ENCODE measurements at places on chromosomes 5 and 9.

DNA sequence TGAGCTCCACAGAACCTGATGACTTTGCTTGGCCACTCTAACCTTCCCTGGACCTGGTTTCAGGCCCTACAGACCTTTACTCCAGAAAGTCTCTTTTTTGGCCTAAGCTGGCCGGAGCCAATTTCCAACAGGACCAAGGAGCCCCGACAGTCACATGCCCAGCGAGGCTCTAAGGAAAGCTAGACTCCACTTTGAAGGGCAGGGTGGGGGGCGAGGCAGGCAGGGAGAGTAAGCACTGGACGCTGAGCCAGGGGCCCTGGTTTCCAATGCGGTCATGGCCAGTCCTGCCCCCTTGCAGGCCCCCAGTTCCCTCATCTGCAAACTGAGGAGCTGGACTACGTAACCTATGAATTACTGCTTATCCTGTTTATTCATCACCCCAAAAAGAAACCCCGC lies 65.2 kb downstream of the ADAMTS2 start:
- DNase-seq, result no peak

- DNase-seq, result no peak
Observed at GRCh38 chr5:113488645-113489184, 462 bp upstream of the MCC start.

GRCh38 chr9:122444041-122444733 lies 33.5 kb downstream of the OR1J1 start:
- no peak for DNase-seq

DNA sequence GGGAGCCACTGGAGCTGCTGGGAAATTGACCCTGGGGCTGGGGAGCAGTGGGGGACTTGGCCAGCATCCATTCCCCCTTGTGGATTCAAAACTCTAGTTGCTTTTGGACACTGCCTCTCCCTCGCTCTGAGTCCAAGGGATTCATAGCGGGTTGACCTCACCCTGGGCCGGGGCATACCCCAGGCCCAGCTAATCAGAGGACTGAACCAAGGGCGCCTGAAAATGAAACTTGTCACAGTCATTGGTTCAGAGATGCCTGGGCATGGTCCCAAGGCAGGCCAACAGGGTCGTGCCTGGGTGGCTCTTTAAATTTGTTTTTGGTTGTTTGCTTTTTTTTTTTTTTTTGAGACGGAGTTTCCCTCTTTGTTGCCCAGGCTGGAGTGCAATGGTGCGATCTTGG lies 22.6 kb downstream of the STK10 start:
- DNase-seq, result no peak

GRCh38 chr5:140611020-140611521 lies 21.9 kb downstream of the CD14 start:
- no peak for DNase-seq

- no peak for DNase-seq
Observed at GRCh38 chr5:117084067-117084466, 509.4 kb upstream of the SEMA6A start.

GRCh38 chr5:73454379-73455036 lies 5.9 kb upstream of the FOXD1 start:
- DNase-seq, result peak; percentile 43

DNA sequence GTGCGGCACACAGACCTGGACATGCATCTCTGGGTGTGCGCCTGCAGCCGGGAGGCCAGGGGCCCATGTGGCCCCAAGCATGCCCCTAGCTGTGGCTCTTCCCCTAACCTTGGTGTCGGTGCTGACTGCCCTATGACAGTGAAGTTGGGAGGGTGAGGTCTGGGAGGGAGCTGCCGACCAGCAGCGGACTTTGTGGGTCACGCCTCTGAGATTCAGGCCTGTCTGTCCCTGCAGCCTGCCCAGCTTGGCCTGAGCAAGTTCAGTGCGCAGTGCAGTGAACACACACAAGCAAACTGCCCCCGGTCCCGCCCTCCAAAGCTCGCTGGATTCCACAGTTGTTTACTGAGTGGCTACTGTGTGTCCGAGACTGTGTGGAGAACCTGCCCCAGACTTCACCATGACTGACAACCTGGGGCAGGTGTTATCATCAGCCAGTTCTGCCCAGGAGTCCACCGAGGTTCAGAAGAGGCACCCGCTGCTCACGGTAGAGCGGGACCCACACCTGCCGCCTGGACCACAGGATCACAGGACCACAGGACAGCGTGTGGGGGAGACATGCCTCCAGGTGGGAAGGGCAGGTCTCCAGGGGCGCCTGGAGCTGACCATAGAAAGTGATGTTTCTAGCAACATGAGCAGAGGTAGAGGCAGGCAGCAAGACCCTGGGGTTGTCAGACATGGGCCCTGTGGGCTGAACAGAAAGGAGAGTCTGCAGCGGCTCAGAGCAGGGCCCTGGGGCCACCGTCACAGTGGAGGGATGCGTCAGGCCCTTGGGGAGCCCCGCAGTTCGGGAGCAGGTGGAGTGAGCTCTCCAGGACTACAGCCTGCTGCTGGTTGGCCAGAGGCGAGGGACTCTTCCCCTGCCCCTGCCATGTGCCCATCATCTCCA lies 105.1 kb downstream of the PHF2 start:
- no peak for DNase-seq

DNA sequence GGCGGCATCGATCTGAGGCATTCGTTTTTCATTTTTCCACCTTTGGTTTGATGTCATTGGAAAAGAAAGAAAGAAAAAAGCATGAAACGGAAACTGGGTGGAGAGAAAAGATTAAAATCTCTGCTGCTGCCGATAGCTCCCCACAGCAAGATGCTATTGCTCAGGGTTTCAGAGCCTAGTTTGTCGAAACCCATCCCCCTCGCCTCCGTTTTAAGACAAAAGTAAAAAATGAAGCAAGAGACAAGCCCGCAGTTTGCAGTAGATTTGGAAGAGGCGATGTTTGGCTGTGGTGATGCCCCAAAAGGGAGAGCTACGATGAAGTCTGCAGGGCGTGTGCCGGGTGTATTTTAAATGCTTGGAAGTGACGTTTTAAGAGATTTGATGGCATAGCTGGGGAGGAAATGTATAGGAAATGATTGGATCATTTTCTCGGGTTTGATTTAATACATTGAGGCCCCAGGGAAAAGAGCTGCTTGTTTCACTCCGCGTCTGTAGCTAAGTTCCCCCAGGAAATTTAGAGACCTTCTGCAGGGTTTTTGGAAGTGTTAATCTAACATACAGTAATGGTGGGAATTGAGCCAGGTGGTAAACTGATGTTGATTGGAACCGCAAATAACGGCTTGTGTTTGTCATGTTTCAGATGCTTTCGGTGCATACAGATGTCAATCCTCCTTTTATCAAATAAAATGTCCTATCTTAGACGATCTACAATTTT lies 909 bp downstream of the NDFIP1 start:
- DNase-seq, result peak; percentile 78

GRCh38 chr9:125521462-125522327 lies 185.3 kb downstream of the MAPKAP1 start:
- peak; percentile 89 for DNase-seq

- DNase-seq, result no peak
Observed at GRCh38 chr5:145495741-145496140, 339.4 kb downstream of the PRELID2 start.

DNA sequence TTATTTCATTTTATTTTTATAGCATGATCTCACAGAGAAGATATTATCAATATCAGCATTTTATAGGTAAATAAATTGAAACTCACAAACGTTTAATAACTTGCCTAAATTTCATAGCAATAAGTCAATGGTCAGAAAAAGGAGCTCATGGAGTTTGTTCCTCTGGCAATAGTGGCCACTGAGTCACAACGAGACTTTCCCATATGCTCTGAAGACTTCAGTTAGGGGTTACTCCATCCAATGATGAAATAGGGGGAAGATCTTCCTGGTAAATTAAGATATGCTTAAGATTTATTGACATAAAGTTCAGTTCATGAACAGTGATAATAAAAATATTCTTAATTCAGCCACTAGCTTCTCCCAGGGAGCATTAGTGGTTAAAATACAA lies 43.5 kb upstream of the HTR4 start:
- DNase-seq, result no peak

GRCh38 chr5:82522897-82523296 lies 244.7 kb upstream of the RPS23 start:
- no peak for DNase-seq

- no peak for DNase-seq
Observed at GRCh38 chr5:17150531-17150930, 66.9 kb upstream of the BASP1 start.

- DNase-seq, result no peak
Observed at GRCh38 chr5:166340039-166340438, 1951.4 kb upstream of the WWC1 start.

- no peak for DNase-seq
Observed at GRCh38 chr5:150035139-150035895, 34.8 kb downstream of the HMGXB3 start.

- DNase-seq, result no peak
Observed at GRCh38 chr5:8383616-8384015, 514.7 kb downstream of the MTRR start.

- DNase-seq, result no peak
Observed at GRCh38 chr9:121328476-121328875, 41.6 kb downstream of the STOM start.

GRCh38 chr5:163407034-163407655 lies 30.2 kb upstream of the CCNG1 start:
- no peak for DNase-seq

- no peak for DNase-seq
Observed at GRCh38 chr9:24118190-24118589, 292.1 kb upstream of the ELAVL2 start.

DNA sequence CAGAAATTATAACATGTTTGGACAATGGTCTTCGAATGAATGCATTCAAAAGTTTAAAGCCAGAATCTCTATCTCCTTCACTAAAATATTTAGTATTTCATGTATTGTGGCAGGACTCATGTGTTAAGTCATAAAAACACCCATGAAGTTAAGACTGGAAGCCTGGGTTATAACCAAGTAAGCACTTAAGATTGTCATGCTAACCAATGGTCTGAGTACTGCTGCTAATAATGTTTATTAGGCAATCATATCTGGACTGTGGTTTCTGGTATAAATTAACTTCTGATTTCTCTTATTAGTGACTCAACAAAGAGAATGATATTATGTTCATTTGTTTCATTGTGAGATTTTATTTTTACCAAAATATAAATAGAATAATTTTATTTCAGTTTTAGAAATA lies 297.9 kb upstream of the EDIL3 start:
- DNase-seq, result no peak

- no peak for DNase-seq
Observed at GRCh38 chr9:127566351-127567001, 45.6 kb upstream of the STXBP1 start.

DNA sequence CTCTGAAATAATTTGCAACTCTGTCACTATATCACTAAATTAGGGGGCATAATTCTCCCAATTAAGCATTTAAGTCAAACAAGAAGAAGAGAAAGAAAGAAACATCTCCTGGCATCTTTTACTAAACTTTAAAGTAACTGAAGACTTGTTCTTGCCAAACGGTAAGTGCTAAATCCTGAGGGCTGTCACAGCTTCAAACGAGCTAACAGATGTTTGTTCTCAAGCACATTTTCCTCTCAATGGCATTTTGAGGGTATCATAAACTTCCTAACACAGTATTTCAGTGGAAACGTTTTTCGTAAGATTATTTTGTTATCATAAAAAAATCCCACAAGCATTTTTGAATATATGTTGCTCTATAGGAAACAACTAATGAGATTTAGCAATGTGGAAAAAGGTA lies 169.5 kb upstream of the TAS2R1 start:
- DNase-seq, result no peak

- DNase-seq, result no peak
Observed at GRCh38 chr5:78659114-78659513, 10.5 kb upstream of the LHFPL2 start.

DNA sequence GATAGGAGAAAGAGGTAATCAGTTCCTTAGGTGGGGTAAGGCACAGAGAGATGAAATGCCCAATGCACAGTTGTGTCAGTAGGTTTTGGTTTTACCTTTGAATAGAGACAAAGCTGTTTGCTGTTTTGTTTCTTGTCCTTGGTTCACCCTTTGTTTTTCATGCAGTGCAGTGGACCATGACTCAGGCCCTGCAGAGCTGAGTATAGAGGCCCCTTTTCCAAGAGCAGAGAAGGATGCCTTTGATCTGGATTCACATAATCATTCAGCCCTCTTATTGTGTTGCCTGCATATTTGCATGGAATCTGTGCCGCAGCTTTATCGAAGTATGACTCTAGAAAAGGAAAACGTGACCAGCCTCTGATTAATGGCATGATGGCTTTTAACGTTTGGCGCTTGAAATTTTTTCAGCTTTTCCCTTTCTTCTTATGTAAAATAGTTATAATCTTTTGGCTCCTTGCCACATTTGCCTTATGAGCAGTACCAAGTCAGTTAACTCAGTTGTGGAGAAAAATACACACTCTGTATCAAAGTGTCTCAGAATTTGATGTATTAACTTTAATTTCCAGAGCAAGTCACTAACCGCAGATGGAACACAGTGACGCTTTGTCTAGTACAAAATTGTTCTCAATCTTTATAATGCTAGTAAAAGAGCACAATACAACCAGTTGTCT lies 197.6 kb downstream of the KDM4C start:
- DNase-seq, result no peak

GRCh38 chr9:111501648-111502047 lies 17.5 kb upstream of the ECPAS start:
- no peak for DNase-seq

- DNase-seq, result no peak
Observed at GRCh38 chr5:150213530-150213929, 23.7 kb downstream of the SLC6A7 start.

DNA sequence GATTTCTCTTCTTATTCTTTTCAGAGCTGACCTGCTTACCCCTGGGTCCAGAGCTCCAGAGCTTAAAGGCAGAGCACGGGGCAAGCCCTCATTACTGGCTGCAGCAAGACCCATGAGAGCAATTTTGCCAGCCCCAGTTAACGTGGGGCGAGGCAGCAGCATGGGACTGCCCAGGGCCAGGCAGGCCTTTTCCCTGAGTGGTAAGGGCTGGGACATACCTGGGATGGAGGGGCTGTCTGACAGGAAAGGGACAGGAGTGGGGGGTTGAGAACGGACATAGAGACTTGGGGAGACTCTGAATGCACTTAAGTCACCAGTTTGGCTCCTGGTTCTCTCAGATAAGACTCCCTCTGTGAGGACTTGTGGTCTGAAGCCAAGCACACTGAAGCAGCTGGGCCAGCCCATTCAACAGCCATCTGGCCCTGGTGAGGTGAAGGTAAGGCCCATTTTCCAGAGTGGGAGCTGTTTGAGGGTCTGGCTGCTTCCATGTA lies 26.2 kb downstream of the HMGXB3 start:
- DNase-seq, result no peak

- DNase-seq, result no peak
Observed at GRCh38 chr5:175317872-175318271, 126.1 kb downstream of the DRD1 start.

DNA sequence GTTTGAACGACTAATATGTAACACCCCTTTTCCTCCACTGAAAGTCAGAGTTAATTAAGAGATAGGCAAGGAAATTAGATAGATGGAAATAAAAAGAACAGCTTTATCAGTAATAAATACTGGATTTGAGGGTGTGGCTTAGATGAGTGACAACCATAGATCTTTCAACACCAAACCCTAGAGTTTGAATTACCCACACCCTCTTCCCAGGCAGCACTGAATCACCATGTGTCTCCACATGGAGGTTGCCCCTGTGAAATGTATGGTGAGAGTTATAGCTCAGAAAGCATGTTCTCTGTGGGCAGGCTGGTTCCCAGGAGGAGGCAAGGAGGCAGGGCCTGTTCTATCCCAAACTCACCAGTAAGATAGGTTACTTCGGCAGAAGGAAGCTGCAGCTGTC lies 69.7 kb downstream of the TMEM174 start:
- DNase-seq, result no peak

GRCh38 chr9:135359764-135360163 lies 119.8 kb upstream of the PPP1R26 start:
- peak; percentile 24 for DNase-seq
